ENCODE measurements at places on chromosomes 12 and 14.

DNA sequence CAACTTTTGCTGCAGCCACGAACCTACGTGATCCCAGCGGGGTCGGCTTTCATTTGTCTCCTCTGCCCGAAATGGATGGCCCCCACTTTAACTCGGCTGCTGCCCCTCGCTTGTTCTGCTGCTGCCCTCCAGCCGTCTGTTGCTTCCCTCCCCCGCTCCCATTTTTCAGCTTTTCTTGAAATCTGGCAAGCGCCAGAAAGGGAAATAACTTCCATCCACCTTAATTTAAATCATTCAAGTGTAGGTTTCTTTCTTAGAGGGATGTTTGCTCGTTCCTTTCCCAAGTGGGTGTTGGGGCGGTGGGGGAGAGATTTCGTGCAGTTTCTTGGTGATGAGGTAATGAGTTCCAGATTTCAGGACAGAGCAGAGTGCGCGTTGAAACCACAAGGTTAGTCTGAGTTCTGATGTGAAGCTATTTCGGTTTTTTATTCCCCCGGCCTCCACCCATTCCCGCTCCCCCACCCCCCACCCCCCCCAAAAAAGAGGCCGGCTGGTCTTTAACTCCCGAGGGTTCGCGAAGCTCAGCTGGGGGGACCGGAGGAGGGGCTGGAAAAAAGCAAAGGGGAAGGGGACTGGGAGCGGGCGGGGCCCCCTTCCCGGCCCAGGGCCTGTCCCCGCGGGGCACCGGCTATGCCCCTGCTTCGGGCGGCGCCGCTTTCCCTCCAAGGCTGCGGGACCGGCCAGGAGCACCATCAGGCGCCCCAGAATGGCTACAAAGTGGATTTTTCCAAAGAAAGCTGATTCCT, 2.2 kb upstream of the ZFP36L1 start:
- DNase-seq: peak; percentile 83

DNA sequence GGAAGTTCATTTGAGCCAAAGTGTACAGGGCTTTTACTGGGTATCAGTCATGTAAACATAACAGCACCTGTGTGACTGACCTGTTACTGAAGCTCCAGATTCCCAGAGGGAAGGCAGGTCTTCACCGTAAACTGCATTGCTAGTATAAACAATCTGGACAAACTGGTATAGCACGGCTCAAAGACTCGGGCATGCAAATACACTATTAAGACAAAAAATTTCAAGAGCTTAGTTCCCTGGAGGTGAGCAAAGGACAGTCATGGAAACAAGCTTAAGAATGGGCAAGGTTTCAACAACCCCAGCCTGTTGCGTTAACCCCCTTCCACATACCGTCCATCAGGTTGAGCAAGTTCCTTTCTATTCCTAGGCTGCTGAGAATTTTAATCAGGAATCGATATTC, 9.4 kb downstream of the PARP11 start:
- DNase-seq: no peak

- DNase-seq: no peak
Measured at GRCh38 chr14:39988939-39989338, 556.7 kb upstream of the FBXO33 start.

- DNase-seq: peak; percentile 77
Measured at GRCh38 chr14:53368711-53369201, 215.6 kb upstream of the DDHD1 start.

GRCh38 chr12:106046301-106046846, 92.4 kb downstream of the NUAK1 start:
- DNase-seq: no peak

- no peak for DNase-seq
Measured at GRCh38 chr12:84077679-84078078, 834.9 kb downstream of the SLC6A15 start.

DNA sequence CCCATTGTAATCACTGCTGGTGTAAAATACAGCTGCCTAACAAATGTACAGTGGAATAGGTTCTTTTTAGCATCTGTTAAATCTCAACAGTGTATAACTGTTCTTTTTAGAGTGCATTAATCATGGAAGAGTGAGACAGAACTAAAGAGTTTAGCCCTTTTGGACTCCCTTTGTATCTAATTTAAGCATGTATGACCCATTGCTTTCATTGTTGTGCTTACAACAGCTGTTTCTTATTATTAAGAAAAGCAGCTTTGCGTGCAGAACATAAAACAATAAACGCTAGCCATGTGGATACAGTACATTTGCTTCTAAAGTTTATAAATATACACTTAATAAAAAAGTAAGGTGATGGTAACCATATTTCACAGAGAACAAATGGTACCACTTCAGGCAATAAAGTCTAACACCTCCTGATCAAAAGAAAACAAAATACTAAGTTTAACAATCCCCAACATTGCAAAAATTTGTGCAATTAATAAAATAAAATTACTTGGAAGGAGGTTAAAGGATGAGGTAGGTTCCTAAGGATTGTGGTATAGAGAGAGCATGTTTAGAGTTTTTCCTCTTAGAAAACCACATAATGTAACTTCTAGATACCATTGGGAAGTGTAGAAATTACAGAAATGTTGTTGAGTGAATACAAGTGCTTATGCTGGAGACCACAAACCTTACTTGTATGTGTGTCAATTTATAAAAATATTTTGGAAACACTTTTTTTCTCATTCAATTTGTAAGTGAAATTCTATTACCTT, 448.7 kb downstream of the SLC6A15 start:
- no peak for DNase-seq

DNA sequence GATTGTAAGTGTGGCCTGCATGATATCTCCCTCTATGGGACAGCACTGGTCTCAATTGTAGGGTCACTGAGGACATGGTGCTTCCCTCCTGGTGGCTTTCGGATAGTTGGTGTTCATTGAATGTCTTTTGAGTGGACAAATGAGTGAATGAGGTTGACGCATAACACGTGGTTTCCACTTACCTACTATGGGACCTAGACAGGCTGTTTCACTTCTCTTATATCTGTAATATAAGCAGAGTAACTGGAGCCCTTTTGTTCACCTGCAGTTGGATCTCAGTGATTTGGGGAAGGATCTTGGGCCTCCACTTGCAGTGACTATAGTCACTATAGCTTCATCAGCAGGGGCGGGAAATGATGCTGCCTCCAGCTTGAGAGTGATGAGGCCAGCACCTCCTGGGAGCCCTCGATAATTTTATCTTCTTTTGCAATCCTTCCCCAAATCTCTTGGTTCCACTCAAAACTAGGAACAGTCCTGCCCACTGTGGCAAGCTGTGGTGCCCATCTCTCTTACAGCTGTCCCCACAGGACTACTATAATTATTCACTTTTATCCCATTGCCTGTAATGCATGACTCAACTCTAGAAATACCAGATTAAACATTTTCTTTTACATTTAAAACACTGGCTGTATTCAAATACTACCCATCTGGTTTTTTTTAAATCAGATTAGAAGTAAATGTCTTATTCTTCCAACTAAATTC, 242.9 kb downstream of the CHST11 start:
- DNase-seq: no peak

DNA sequence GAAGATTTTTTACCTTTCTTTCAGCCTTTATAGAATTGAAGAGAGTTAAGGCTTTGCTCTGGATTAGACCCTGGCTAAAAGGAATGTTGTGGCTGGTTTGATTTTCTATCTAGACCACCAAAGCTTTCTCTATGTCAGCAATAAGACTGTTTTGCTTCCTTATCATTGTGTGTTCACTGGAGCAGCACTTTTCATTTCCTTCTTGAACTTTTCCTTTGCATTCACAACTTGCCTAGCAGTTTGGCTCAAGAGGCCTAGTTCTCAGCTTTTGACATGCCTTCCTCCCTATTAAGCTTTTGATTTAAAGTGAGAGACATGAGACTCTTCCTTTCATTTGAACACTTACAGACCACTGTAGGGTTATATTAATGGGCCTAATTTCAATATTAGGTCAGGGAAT, 64.1 kb upstream of the USP15 start:
- no peak for DNase-seq

GRCh38 chr12:52036587-52037171, 14.6 kb upstream of the NR4A1 start:
- DNase-seq: no peak

DNA sequence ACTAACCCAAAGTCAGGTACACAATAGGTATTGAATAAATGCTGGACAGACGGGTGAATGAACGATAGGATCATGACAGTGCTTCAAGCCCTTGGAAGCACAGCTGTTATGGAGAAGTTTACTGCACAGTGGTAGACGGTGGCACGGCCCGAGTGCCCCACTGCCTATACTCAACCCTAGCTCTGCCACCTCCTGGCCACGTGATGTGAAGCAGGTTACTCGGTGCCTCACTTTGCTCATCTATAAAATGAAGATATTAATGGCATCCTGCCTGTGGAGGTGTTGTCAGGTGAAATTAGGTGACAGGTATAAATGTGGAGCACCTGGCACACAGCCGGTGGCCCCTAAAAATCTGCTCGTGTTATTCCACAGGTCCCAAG, 5.8 kb downstream of the ASB2 start:
- no peak for DNase-seq

DNA sequence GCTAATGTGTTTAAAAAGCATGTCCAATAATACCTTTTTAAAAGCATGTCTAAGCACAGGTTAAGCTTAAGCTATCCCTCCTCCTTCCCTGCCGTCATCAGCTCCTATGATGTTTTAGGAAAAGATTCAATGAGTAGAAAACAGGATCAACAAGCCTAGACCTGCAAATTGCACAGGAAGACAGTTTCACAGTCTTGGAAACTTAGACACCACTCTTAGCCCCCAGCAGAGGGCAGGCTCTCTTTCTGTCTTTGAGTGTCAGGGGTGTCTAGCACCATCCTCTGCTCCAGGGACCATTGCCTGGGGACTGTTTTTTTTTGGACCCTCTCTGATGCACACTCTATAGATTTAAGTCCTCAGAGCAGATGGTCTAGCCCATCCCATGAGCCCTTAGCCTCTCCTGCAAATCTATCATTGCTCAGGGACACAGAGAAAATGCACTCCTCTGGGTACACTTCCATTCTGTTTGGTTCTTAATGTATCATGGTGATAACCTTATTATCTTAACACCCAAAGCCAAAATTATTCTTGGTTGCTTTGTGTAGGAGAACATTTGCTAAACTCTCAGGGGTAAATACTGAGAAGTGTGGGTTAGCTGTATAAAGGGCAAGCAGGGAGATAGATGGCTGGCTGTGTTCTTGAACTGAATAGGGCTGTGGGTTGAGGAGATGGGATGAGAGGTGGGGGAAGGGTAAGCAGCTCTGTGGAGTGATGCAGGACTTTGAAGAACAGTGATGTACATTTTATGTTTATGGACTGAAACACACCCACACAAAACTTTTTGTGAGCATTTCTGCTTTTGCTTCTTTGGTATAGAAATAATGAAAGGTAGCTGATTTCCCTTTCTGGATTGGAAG, 259.9 kb upstream of the DDHD1 start:
- no peak for DNase-seq

DNA sequence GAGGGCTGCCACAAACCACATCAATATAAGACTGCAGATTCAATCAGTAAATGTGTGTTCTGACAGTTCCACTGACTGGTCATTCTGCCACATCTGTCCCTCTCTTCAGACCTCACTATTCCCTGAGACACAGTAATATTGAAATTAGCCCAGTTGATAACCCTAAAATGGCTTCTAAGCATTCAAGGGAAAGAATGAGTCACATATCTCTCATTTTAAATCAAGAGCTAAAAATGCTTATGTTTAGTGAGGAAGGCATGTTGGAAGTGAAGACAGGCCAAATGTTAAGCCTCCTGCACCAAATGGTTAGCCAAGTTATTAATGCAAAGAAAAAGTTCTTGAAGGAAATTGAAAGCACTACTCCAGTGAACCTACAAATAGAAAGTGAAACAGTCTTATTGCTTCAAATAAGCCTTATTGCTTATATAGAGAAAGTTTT, 24.5 kb upstream of the KIF21A start:
- DNase-seq: peak; percentile 3

GRCh38 chr14:43119672-43120071, 1387.4 kb downstream of the FSCB start:
- no peak for DNase-seq

DNA sequence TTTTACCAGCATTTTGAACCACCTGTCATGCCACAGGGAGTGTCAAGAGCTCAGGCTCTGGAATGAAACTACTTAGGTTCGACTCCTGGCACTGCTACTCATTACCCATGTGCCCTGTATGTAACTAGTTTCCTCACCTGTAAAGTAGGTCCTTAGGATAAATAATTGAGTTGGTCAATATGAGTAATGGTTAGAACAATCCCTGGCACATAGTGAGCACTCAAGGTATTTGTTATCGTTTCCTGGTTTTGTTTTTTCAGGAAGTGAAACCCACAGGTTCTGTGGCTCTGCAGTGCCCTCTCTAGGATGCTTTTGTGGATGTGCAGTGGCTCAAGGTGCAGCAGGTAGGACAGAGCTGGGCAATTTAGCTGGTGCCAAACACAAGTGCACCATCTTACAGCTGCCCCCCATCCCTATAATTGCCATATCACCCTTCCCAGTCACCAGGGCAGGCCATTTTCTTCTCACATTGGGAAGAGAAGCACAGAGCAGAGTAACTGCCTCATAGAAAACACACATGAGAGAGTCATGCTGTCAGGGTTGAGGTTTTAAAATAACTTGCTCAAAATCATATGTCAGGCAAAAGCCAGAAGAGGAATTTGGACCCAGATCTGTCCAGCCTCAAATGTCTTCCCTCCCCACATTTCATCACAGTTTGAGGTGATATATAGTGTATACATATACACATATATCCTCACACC, 297.5 kb downstream of the RPAP3 start:
- DNase-seq: no peak

DNA sequence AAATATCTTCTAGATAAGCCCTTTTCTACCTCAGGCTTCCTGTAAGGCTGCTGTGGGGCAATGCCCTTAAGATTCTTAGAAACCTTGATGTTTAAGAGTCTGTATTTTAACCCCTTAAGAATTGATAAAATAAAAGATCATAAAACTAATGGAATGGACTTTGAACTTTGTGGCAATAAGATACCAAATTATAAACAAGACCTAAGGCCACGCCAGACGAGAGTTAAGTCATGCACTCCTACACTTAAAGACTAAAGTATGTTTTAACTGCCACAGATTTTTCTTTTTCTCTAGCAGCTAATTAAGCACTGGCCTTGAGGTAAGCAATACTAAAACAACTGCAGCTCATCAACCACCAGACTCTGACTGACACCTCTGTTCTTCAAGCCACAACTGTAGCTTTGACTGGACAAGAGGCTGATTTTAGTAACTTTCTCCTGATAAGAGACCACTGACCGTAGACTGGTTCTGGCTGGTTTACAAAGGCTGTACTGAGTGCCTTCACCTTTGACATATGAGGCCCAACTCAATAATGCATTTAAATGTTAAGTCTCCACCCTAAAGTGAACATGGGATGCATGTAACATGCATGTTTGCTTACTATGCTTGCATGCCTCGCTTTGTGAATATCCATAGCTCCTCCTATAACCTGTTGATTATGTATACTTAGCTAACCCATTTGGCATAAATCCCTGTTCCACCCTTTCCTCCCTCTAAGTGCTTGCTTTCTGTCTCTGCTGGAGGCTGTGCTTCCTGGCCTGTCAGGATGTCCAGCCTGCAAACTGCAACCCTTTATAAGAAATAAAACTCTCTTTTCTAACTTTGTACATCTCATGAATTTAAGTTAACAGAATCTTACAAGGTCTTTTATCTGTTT, 71.9 kb downstream of the KLHL28 start:
- no peak for DNase-seq

- no peak for DNase-seq
Measured at GRCh38 chr12:84058136-84058535, 854.5 kb downstream of the SLC6A15 start.
